ENCODE measurements at places on chromosomes 3 and 15.

DNA sequence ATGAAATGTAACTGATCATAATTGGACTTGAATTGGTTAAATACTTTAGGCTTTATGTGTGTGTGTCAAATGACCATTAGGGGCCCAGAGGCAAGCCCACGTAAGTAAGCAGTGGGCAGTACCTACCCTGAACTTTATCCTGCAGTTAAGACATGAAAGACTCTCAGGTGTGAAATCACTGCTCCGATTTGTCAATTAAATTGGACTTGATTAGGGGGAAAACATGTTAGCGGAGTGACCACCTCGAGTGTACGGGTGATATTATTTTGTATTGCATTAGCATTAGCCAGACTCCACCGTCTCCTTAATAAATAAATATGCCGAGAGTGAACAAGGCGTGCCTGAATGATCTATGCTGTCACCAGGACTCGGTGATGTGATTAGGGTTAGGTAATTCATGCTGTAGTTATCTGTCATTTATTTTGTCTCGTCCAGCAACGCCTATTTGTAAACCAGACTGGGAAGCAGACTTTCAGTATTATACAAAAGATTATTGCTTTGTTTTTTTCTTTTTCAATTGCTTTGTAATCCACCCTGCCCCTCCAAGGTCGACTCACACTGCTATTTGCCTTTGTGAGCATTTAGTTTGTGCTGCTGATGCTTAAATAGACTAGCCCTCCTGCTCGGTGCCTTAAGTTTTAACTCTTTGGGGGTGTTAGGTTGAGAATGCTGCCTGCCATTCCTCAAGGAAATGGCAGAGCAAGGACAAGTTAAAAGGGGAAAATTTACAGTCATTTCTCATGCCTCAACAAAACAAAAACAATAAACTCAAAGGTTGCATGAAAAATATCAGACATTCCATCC lies 1.8 kb downstream of the RBMS3 start:
- no peak for DNase-seq

GRCh38 chr3:66489581-66489980 lies 11.2 kb downstream of the LRIG1 start:
- DNase-seq, result no peak

DNA sequence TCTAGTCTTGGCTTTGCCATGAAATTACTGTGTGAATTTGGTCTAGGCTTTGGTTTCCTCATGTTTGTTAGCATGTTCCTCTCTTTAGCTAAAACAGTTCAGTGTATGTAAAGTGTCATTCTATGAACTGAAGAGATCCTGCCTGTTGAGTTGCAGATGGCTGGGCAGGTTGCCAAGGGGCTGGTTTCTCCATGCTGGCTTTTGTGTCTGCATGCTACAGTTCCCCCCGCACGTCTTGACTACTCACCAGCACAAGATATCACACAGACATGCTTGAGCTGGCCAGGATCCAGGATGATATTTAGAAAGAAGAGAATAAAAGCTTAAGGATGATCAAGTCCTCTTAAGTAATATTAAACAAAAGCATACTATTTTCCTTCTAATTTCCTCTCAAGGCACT lies 90.2 kb downstream of the CERS3 start:
- DNase-seq, result no peak

- DNase-seq, result peak; percentile 30
These were observed 118.1 kb upstream of the LSAMP start for GRCh38 chr3:116563351-116563750.

DNA sequence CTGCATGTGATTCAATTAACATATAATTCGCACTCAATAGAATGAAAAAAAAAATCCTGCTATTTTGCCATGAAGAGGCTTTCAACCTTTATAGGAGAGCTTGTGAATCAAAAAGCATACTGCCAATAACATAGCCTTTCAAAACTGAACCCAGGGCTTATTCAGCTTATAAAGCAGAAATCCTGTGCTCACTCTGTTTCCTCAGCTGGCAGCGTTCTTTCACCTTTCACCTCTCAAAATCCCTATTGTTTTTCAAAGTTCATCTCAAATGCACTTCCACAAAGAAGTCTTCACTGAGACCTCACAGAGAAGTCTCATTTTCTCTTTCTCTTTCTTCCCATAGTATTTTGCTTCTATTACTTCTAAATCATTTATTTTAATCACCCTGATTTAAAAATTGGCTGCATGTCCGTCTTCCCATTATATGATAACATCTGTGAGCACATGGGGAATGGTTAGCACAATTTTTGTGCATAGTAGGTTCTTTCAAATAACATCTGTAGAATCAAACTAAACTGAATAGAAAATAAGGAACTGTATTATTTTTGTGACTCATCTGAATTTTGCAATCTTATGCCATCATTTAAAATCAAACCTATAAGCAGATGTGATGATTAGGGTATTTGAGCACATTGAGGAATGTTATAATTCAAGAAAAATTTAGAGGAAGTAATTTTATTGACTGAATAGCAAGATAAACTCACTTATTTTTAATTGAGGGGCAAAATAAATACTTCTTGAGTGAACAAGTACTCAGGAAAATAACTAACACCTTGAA lies 373.4 kb downstream of the NLGN1 start:
- no peak for DNase-seq

DNA sequence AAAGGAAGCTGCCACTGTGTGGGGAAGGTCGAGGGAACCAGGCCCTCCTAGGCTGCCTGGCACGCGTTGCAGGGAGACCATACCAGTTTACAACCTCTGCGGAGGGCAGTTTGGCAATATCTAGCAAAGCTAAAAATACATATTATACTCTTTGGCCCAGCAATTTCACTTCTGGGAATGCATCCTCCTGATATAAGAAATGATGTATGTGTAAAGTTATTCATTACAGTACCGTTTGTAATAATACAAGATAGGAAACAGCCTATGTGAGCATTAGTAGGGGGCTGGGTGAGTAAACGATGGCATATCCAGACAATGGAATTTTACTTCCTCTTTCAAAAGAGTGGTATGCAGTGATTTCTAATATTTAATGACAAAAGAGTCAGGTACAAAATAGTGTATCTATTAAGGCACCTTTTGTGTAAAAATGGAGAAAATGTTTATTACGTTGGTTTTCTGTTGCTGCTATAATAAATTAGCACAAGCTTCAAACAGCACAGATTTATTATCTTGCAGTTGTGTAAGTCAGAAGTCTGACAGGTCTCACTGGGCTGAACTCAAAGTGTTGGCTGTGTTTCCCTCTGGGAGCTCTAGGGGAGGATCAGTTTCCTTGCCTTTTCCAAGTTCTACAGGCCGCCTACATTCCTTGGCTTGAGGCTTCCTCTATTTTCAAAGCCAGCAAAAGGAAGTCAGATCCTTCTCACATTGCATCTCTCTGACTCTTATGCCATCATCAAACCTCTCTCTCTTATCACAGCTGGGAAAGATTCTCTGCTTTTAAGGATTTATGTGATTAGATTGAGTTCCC lies 9.0 kb downstream of the APOD start:
- no peak for DNase-seq

DNA sequence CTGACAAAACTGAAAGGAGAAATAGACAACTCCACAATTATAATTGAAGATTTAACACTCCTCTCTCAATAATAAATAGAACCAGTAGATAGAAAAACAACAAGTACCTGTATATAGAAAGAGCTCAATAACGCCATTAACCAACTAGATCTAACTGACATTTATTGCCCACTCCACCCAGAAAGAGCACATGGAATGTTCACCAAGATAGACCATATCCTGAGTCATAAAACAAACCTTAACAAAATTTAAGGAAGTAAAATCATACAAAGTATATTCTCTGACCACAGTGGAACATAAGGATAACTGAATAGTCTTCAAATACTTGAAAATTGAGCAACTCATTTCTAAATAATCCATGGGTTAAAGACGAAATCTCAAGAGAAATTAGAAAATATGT lies 25.1 kb downstream of the KBTBD12 start:
- DNase-seq, result no peak

GRCh38 chr15:88974392-88974791 lies 61.2 kb upstream of the MFGE8 start:
- no peak for DNase-seq

DNA sequence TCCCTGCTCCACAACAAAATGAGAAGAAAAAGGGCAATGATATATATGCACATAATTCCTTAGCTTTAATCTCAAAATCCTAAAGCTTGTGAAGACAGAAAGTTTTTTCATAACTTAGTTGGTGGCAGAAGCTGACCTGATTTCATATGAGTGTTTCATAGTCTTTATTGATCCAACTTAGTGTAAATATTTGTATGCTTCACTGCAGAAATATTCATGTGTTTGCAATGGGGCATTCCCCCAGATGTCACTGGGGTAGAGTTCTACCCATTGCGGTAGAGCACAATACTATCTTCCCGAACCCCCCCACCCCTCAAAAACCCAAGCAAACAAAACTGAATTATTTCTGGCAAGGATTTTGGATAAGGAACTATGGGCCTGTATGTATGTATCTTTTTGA lies 221.2 kb downstream of the THRB start:
- no peak for DNase-seq

DNA sequence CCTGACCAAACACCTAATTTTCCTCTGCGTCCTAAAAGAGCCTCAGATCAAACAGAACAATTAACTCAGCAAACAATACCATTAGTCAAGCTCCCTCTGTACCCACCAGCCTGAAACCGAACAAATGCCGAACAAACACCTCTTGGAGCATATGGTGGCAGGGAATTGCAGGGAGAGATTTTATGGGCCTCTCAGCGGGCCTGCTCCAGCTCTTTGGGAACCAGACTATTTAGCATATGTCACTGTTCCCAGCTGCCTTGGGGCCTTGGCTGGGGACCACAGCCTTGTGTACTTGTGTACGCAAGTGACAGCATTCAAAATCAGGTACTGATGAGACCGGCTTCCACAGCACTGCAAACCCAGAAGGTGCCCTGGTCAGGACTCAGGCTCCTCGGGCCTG lies 388.8 kb upstream of the PPP2R3A start:
- peak; percentile 11 for DNase-seq

DNA sequence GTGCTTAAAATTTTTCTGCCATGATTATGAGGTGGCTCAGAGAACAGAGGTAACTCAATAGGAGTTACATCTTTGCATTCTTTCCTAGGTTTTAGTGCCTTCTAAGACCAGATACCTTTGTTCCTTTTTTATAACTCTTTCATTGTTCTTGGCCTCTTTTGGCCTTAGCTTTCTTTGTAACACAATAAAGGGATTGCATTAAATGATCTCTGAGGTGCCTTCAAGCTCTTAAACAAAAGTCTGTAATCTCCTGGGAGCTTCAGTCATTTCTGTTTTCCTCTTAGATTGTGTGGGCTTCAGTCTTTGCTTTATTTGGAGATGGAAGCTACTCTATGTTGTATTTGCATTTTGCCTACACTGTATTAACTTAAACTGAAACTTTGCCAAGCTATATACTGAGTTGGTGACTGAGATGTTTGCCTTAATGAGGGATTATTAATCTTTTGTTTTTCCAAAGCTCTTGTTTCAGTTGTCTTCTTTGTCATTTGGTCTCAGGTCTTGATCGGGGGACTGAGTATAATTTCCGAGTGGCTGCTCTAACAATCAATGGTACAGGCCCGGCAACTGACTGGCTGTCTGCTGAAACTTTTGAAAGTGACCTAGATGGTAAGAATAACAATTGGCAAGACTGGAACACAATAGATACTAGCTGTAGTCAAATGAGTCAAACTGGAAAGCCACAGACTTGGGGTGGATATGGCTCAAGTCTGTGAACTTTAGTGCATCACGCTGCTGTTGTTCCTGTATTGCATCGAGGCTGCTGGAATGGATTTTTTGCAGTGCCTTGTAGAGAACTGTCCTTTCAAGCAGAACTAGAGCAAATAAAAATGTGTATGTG lies 110.3 kb downstream of the HCN4 start:
- no peak for DNase-seq

DNA sequence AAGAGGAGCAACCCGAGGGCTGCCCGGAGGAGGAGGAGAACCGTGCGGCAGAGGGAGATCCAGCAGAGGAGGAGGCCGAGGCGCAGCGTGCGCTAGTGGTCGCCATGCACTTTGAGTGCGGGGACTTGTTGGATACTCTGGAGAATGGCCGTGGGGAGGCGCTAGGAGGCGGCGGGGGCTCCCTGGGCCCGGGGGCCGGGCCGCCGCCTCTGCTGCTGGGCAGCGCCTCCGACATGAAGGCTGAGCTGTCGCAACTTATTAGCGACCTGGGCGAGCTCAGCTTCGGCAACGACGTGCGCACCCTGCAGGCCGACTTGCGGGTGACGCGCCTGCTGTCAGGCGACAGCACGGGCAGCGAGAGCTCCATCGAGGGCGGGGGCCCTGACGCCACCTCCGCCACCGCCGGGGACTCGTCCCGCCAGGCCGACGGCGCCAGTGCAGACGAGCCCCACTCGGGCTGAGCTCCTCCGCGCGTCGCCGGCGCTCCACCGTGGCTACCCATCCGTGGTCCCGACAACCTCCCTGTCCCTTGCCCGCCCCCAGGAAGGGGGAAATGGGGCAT lies 2.0 kb downstream of the FAM43A start:
- peak; percentile 31 for DNase-seq

DNA sequence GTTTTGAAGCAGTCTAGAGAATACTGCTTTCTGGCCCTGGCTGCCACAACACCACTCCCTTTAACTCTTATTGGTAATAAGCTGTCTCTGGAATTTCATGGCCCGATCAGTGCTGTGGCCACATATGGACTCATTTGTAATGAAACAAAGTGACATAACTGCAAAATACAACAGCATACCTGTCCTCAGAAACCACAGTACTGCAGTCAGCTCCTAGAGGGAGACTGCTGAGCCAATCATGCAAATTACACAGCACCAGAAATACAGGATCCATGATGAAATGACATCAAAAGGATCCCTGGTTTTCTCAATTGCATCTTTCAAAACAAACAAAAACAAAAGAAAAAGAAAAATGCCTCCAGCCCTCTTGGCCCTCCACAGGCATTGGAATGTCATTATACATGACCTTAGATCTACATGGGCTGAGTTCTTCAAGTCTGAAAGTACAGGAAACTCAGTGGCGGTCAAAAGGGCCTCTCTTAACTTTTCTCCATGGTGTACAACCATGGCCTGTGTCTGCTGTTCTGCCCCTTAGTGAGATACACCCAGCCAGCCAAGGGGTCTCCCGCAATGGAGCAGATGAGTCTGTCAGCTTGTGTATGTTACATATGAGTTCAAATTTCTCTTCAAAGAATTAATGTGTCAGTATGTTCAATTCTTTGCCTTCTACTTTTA lies 24.9 kb upstream of the KBTBD12 start:
- no peak for DNase-seq

- peak; percentile 43 for DNase-seq
These were observed 34.9 kb upstream of the NRROS start for GRCh38 chr3:196604548-196604947.

DNA sequence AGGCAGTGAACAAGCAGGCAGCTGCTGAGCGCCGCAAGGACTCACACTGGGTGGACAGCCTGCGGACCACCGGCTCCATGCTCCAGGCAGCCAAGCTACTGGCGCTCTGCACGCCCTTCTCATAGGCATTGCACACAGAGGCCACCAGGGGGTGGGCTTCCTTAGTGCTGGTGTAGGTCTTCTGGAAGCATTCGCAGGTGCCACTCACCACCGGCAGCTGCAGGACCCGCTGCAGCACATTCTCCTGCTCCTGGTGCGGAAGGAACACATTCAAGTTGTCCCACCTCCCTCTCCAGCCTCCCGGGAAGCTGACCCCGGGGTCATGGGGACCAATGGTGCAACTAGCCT lies 6.0 kb downstream of the PLIN1 start:
- peak; percentile 3 for DNase-seq

Measured in NCI-H510A treated with DMSO at 0.1 percent for 48 hours (cell line).